Large intestine (tissue), 12 donors: ENCODE measurements at places on chromosomes 2 and 18.

DNA sequence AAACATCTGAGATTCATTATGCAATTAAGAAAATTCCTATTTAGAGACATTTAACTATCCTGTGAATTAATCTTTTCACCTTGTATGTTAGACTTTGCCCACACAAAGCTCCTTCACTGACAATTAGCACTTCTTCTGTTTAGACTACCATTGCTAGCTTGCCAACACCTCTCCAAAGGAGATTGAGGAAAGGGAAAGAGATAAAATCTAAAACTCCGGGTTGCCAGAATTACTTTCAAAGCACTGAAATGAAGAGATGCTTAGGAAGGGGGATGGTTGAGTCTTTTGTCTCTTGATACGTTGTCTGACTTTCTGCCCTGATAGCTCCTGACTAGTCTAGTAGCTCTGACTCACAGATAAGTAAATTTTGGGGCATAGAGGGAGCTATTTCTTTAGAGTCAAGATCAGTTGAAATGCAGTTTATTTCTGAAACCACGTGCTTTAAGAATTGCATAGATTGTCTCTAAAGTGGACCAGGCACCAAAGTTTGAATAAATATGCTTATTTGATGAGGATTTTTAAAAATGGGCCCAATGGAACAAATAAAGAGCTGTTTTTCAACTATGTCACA, 74.1 kb upstream of the DSEL start:
- no peaks in the 10 kb centered on the region for H3K27me3 ChIP-seq
- H3K4me1 ChIP-seq, result no peaks in the 10 kb centered on the region
- H3K4me3 ChIP-seq, result no peak overlapping the region
- no peak for DNase-seq

DNA sequence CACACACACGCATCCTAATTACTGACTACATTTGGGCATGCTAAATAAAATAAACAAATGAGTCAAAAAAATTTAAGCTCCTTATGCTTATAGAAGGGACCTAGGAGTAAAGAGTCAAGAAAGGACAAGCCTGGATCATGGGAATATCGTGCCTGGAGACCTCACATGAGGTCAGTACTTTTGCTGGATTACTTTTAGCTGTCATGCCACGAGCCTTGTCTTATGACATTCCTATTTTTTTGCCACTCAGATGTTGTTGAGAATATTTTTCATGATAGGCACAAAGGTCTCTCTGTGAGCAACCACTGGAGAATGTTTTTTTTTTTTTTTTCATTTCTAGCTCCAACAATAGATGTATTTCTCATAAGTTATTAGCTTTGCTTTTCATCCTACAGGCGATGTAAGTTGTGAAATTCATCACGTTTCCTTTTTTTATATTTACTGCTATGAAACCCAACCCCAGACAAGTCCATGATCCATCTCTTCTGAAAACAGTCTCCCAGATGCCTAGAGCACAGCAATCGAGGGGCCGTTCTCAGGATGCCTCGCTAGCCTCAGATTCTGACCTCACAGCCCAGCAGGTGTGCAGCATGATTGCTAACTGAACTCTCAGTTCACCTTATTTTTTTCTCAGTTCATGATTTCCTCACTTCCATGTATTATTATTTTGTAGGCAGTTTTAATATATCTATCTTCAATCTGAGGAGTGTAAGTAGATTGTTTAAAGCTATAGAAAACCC, 464.5 kb downstream of the IRS1 start:
- no peaks in the 10 kb centered on the region for H3K4me1 ChIP-seq
- no peak for DNase-seq
- H3K36me3 ChIP-seq, result no peaks in the 10 kb centered on the region
- H3K4me3 ChIP-seq, result no peak overlapping the region
- no peak overlapping the region for H3K27ac ChIP-seq

DNA sequence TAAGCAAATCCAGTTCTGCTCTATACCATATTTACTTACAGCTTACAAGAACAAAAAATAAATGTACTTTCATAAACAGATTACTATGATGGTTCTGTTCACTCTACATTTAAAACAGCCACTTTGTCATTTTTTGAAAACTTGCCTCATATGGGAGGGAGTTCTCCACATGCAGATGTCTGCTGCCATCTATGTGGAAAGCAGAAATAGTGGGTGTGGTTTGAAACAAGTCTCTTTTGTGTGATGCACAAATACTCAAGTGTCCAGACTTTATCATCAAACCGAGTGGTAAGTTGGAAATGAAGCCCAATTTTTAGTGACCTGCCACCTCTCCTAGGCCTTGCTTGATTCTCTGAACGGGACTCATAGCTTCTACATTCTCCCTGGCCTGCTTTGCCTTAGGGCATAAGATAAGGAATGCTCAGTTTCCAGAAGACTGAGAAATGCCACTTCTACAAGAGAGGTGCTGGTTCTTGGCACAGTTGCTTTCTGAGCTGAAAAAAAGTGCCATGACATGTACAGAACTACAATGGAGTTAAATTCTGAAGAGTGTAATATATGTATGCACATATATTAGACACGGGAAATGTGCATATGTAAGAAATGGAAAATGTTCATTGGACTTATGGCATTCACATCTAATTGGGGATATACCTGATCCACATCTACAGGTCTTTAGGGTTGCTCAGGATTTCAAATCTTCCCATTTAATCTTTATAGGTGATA, 221.0 kb downstream of the SLC8A1 start:
- no peak for DNase-seq
- H3K27ac ChIP-seq, result no peak overlapping the region
- no peak overlapping the region for H3K4me3 ChIP-seq

- H3K27ac ChIP-seq, result no peak overlapping the region
- H3K4me1 ChIP-seq, result peaks cover 25% of the 10 kb centered on the region
- H3K27me3 ChIP-seq, result no peaks in the 10 kb centered on the region
- no peaks in the 10 kb centered on the region for H3K36me3 ChIP-seq
- no peak for DNase-seq
Observed at GRCh38 chr2:233707940-233708644, 4.6 kb upstream of the UGT1A5 start.

- no peak for DNase-seq
- H3K36me3 ChIP-seq, result no peaks in the 10 kb centered on the region
- no peak overlapping the region for H3K27ac ChIP-seq
- H3K4me1 ChIP-seq, result no peaks in the 10 kb centered on the region
- no peak overlapping the region for H3K4me3 ChIP-seq
Observed at GRCh38 chr18:67456711-67457110, 59.8 kb downstream of the DSEL start.

GRCh38 chr2:168669151-168669550, 133.3 kb upstream of the NOSTRIN start:
- H3K27me3 ChIP-seq, result no peaks in the 10 kb centered on the region
- H3K36me3 ChIP-seq, result peaks cover 2% of the 10 kb centered on the region
- H3K27ac ChIP-seq, result no peak overlapping the region
- no peaks in the 10 kb centered on the region for H3K4me1 ChIP-seq

DNA sequence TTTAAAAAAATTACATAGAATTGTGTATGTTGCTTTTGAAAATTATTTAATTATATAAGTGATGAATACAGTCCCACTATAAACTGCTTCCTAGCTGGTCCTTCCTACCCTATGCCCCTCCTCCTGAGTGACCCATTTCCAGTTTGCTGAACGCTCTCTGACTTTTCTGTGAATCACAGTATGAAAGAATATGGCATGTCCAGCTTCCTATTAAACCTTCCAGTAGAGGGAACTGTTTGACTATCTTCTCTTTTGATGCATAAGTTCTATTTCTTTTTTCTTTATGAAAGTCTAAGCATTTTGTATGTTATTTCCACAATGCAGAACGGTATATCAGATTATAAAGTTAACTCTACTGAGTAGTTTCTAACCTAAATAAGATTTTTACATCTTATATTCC, 41.3 kb downstream of the PSMG2 start:
- no peaks in the 10 kb centered on the region for H3K27me3 ChIP-seq
- no peak overlapping the region for H3K4me3 ChIP-seq
- H3K27ac ChIP-seq, result no peak overlapping the region
- no peaks in the 10 kb centered on the region for H3K36me3 ChIP-seq
- no peaks in the 10 kb centered on the region for H3K4me1 ChIP-seq

DNA sequence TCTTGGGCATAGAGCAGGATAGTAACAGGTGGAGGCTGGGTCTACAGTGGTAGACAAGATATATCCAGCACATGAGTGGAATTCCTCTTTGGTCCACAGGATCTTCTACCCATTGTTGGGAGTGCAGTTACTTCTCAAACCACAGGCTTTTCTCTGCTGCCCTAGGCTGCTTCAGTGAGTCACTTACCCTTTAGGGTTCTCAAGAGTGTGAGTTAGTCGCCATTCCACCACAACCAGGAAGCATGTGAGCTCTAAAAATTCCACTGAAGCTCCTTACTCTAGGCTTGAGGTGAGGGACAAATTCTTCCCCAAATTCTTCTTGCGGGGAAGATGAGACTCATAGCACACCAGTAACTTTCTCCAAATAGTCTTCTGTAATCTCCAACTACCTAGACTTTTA, 189.4 kb downstream of the PLCL1 start:
- no peak for DNase-seq
- no peak overlapping the region for H3K27ac ChIP-seq
- H3K27me3 ChIP-seq, result peaks cover 4% of the 10 kb centered on the region
- H3K4me3 ChIP-seq, result no peak overlapping the region
- no peaks in the 10 kb centered on the region for H3K36me3 ChIP-seq

DNA sequence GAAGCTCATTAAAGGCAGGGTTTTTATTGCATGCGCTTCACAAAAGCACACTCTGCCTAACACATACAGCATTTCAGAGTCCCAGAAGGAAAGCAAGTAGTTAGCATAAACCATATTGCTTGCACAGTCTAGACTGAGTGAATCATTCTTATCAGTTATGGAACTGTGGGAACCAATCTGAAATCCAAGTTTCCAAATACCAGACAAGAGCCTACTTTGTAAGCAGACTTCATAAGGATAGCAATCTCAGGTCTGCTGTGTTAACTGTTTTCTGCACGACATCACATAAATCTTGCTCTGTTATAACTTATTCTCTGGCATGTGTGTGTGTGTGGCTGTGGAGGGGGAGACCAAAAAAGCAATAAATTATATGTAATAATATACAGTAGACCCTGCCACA, 608.1 kb upstream of the REG3G start:
- no peaks in the 10 kb centered on the region for H3K4me1 ChIP-seq
- no peaks in the 10 kb centered on the region for H3K36me3 ChIP-seq
- no peaks in the 10 kb centered on the region for H3K27me3 ChIP-seq
- no peak overlapping the region for H3K4me3 ChIP-seq

DNA sequence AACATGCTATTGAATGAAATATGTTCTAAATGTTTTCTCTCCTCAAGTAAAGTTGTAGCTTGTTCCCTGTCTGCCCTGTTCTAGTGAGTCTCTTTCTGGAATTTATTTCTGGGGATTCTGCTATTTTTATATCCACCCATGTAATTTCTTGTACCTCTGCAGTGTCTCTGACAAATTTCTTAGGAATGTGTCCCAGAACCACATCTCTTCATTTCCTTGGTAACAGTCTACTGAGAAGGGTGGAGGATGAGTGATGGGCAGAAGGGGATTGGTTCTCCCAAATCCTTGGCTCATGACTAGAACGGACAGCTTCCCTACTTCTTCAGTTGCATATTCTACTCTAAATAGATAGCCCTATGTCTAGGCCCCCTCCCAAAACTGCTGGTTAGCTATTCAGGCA, 490.6 kb upstream of the LINC00305 start:
- no peak for DNase-seq
- no peaks in the 10 kb centered on the region for H3K4me1 ChIP-seq
- H3K4me3 ChIP-seq, result no peak overlapping the region
- H3K27me3 ChIP-seq, result no peaks in the 10 kb centered on the region

DNA sequence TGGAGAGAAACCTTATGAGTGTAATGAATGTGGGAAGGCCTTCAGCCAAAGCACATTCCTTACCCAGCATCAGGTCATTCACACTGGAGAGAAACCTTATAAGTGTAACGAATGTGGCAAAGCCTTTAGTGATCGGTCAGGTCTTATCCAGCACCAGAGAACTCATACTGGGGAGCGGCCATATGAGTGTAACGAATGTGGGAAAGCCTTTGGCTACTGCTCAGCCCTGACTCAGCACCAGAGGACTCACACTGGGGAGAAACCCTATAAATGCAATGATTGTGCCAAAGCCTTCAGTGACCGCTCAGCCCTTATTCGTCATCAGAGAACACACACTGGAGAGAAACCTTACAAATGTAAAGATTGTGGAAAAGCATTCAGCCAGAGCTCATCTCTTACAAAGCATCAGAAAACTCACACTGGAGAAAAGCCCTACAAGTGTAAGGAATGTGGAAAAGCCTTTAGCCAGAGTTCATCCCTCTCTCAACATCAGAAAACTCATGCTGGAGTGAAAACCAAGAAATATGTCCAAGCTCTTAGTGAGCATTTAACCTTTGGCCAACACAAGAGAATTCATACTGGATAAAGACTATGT, 7.8 kb downstream of the ZNF892 start:
- no peak overlapping the region for H3K4me3 ChIP-seq
- peaks cover 34% of the 10 kb centered on the region for H3K36me3 ChIP-seq
- H3K27me3 ChIP-seq, result no peaks in the 10 kb centered on the region
- no peak overlapping the region for H3K27ac ChIP-seq

- H3K4me1 ChIP-seq, result peaks cover 38% of the 10 kb centered on the region
- DNase-seq, result peak; percentile 84
- no peak overlapping the region for H3K4me3 ChIP-seq
- H3K27me3 ChIP-seq, result no peaks in the 10 kb centered on the region
- peak overlapping the region; percentile 66 for H3K27ac ChIP-seq
Observed at GRCh38 chr18:48996901-48997463, 46.2 kb upstream of the SMAD7 start.

- H3K27me3 ChIP-seq, result no peaks in the 10 kb centered on the region
- no peak overlapping the region for H3K4me3 ChIP-seq
- no peaks in the 10 kb centered on the region for H3K4me1 ChIP-seq
- no peaks in the 10 kb centered on the region for H3K36me3 ChIP-seq
- DNase-seq, result no peak
Observed at GRCh38 chr18:60358516-60358915, 14.1 kb downstream of the MC4R start.

DNA sequence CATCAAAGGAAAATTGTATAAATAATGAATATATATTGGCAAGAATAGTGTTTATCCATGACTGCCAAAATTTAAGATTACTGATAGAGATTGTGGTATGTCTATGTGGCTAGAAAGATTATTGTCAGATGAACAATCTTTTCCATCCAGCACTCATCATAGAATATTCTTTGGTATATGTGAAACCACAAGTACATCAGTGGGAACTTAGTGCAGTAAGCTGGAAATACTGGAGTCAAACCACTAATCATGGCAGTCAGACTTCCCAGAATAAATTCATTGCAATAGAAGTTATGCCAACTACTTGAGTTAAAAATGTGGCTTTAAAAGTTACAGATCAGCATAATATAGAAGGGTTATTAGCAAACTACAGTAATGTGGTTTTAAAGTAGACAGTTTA, 310.3 kb downstream of the GULP1 start:
- no peak overlapping the region for H3K4me3 ChIP-seq
- H3K27me3 ChIP-seq, result no peaks in the 10 kb centered on the region
- H3K27ac ChIP-seq, result no peak overlapping the region
- no peaks in the 10 kb centered on the region for H3K4me1 ChIP-seq
- DNase-seq, result no peak

DNA sequence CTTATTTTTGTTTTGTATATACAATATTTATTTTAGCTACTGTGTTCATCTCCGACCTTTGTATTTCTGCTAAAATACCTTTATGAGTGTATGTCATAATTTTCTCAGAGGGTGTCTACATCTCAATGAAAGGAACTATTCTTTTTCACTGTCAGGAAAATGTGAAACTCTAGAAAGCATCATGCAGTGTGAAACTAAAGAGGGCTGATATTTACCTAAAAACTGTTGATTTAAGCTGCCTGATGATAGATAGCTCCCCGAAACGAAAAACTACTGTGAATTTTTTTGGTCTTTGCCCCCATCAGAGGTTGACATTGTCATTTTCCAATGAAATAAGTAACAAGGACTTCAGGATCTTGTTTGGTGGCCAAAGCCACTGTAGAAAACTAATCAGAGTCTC, 38.8 kb downstream of the TMEM178A start:
- no peak overlapping the region for H3K4me3 ChIP-seq
- H3K27ac ChIP-seq, result no peak overlapping the region
- no peak for DNase-seq
- no peaks in the 10 kb centered on the region for H3K4me1 ChIP-seq
- no peaks in the 10 kb centered on the region for H3K27me3 ChIP-seq
- no peaks in the 10 kb centered on the region for H3K36me3 ChIP-seq
